ENCODE measurements at places on chromosomes 11 and 22.

GRCh38 chr11:26276798-26277424 is 55.0 kb upstream of the ANO3 start:
- DNase-seq: peak; percentile 80

GRCh38 chr11:60970369-60970774 is 1.1 kb upstream of the CD6 start:
- peak; percentile 73 for DNase-seq

DNA sequence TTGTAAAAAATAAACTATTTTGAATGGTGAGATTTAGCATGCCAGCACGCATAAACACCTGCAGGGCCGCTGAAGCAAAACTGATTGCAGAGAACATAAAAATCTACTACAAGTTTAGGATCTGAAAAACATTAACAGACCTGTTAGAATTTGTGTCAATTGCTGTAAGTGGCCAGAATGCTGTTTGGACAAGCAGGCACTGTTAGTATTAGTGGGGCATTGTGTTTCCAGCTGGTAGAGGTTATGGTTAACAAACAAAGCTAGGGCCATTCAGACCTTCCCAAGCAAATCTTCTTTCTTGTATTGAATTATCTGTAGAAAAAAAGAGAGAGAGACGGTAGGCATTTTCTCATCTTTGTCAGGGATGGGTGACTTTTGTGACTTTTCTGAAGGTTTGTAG is 57.6 kb upstream of the OLFML1 start:
- no peak for DNase-seq

GRCh38 chr11:78823588-78823987 is 248.9 kb upstream of the NARS2 start:
- DNase-seq: no peak

DNA sequence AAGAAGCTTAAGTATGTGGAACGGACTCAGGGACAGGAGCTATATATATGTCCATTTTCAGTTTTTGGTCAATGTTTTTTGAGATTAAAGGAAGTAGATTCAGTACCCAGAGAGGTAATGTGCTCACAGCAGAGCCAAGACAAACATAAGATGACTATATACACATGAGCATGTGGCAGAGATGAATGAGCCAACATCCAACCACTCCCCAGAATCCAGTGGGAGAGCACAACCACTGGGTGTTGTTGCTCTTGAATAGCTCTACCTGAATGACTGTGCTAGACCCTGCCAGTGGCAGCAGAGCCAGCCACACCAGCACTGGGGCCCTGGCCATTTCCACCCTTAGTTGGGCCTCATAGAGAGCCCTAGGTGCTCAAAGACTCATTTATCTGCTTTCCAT is 10.7 kb upstream of the SYTL2 start:
- DNase-seq: no peak

DNA sequence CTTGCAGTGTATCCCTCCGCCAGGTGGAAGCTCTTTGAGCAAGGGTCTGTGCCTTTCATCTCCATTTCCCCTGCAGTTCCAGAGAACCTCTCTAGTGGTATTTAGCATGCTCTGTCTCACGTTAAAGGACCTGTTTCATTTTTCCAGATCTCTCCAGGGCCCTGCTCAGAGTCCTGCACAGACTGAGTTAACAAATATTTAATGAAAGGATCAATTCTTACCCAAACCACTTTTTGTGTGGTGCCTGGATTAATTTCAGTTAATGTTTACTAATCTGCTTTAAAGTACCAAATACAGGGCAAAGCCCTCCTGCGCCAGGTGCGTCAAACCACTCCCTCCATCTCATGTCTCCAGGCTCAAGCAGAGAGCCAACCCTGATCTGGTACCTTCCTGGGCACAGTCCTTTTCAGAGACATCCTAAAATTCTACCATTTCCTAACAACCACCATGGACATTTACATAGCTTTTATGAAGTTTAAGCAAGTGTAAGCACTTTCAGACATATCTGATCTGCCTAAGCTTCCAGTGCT is 18.7 kb upstream of the ACER3 start:
- DNase-seq: no peak

- no peak for DNase-seq
These were observed 121.3 kb downstream of the NECTIN1 start for GRCh38 chr11:119607726-119608125.

GRCh38 chr11:116776522-116776984 is 3.8 kb upstream of the BUD13 start:
- no peak for DNase-seq

GRCh38 chr11:83685730-83686129 is 399.6 kb upstream of the CCDC90B start:
- no peak for DNase-seq

DNA sequence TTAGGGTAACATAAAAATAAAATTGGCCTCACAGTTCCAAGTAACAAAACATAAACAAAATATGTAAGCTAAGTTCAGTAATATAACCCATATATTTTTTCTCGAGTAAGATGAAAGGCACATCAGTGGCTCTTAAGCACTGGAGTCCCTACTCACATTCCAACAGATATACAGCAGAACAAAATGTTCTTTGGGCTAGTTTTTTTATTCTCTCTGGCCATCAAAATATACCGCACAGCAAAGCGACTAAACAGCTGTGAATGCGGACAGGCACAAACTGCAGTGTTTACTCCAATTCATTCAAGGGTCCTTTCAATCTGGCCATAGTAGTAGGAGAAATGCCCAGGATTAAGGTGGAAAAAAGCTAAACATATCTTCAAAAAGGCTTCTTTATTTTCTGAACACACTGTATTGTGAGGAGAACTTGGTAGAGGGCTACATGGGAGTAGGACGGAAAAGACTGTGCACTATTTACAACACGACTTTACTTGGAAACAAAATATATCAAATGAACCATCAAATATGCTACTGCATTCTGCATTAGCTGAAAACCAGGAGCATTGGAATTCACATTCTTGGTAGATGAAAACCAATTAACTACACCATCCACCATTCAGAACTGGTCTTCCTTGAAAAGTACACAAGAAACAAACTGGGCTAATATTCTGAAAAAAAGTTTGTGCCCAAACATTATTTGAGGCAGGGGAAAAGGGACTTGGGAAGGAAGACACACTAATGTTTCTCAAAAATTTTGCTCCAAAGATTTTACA is 4.4 kb downstream of the CDON start:
- DNase-seq: no peak

GRCh38 chr22:38981005-38981991 is 849 bp upstream of the APOBEC3B start:
- no peak for DNase-seq

Data from NAMALWA (cell line).